ENCODE measurements at places on chromosomes 7 and 10.

GRCh38 chr10:92125144-92125543 lies 165.7 kb downstream of the CPEB3 start:
- no peak for DNase-seq

GRCh38 chr7:51126324-51126723 lies 190.3 kb downstream of the COBL start:
- DNase-seq: no peak

DNA sequence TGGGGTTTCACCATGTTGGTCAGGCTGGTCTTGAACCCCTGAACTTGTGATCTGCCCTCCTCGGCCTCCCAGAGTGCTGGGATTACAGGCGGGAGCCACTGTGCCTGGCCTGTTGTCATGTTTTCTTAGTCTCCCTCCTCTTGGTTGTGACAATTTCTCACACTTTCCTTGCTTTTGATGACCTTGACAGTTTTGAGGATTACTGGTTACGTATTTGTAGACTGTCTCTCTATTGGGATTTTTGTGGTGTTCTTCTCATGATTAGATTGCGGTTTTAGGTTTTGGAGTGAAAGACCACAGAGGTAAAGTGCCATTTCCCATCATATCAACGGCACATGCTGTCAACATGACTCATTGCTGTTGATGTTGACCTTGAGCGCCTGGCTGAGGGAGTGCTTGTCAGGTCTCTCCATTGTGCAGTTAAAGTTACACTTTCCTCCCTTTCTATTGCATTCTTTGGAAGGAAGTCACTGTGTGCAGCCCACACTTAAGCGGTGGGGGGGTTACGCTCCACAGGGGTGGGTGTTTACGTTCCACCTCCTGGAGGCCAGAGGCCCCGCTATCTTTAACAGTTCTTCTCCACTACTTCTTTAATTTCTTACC lies 10.8 kb downstream of the NEURL1 start:
- DNase-seq: peak; percentile 41

DNA sequence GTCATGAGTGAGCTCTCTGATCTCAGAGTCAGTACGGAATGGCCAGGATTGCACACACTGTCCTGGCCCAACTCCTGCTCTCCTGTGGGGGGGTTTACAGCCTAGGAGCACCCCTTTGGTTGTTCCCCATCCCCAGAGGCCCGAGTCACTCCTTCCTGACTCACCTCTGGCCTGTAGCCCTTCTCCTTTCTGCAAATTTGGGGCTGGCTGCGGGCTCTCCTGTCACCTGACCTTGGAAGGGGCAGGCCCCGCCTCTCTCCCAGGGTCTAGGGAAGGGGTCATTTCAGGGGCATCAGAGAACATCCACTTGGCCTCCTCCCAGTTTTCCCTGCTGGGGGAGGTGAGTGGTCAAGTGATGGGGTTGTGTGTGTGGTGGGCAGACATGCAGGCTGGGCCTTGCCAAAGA lies 1.7 kb downstream of the NYAP1 start:
- DNase-seq: no peak

DNA sequence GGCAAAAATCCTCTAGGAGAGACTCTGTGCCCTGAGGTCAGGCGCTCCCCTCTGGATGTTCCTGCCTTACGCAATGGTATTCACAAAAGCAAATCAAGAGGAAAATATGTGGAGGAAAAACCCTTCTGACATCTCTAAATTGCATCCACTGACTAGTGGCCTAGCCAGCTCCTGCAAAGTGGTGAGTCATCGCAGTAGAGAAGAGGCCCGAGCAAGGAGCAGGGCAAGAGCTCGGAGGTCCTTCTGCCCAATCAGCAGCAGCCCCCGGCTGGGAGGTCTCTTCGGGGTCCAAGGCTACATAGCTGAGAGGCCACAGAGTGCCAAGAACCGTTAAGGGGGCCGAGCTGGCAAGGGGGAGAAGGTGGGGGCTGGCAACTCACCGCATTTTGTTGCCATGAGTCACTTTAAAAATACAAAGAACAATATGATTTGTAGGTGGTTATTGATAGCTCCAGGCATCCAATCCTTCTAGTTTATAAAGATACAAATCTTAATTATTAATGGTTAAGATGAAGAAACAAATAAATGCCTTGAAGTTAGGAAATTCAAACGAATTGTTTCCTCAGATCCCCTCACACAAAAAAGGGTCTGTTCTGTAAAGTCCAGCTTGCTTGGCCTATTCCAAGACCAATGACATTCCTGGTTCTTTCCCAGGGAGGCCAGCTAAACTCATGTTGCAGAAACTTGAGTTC lies 161.6 kb downstream of the PKD1L1 start:
- DNase-seq: no peak

GRCh38 chr7:1134951-1135350 lies 25.0 kb downstream of the ZFAND2A start:
- no peak for DNase-seq

Measured in CD4-positive, alpha-beta T cell treated with Interleukin-12 subunit alpha and Interleukin-12 subunit beta, for 1 hour (primary cell).